NCI-H2029 treated with DMSO at 0.1 percent for 48 hours (cell line): ENCODE measurements at places on chromosomes 6 and 20.

DNA sequence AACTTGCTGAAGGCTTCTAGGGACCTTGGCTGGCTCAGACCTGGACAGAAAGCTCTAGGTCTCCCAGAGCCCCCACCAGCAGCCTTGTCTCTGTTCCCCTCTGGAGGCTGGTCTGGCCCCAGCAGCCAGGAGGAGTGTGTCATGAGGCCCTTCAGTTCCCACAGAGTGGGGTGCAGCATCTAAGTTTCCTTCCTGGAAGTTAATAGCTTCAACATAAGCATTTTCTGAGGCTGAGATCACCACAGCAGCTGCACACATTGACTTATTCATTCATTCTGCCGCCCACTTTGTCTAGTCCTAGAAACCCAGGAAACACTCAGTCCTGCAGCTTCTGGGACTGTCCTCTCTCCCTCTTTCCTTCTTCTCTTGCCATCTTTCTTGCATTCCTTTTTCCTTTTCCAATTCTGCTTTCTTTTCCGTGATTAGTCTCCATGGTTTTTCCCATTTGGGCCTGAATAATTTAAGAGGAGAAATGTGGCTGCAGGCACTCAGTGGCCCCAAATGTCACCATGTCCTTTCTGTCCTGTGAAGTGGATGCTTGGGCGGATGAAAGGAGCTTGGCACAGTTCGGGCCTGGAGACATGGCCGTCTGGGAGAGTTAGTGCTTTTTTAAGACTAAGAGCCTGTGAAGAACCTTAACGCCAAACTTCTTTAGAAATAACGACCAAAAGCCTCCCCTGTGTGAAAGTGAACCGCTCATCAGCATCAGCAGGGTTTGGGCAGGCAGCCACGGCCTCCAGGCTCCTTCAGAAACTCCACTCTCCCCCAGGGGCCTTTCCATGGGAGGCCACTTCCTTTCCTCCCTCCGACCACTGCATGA, 31.0 kb upstream of the PCMTD2 start:
- DNase-seq: no peak

- no peak for DNase-seq
Measured at GRCh38 chr6:112049026-112049799, 4.7 kb upstream of the CCN6 start.

DNA sequence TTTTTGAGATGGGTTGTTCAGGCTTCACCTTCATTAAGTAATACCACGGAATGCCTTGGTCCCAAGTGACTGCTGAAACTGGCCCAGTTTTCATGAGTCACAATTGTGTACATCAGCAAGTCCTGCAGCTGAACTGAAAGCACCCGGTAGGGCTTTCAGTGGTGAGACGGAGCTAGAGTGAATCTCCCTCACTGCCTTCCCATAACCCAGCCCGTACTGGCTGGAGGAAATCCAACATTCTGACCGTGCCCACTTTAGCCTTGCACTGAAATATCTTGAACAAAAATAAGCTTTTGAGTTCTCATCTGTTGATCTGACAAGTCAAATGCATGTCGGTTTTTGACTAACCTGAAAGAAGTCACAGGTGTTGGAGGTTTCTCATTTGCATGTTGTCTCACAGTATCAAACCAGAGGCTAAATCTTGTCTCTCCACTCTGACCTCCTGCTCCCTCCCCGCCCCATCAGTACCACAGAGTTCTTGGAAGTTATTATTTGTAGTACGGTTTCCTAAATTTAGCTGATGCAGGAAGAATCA, 35.9 kb downstream of the DUSP22 start:
- no peak for DNase-seq

DNA sequence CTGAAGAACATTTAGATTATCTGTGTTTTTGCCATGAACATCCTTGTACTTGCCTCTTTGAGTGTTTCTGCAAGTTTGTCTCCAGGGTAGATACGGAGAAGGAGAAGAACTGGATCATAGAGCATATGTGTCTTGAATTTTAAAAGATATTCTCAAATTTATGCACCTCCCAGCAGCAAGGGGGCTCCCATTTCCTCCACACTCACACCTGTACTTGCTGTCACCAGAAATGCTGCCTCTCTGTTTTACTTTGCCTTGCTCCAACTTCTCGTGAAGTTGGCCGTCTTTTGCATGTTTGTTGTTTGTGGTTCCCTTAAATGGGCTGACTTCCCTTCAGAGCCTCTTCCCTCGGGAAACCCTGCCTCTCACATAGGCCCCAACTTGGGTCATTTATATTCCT, 171.0 kb downstream of the TFAP2C start:
- no peak for DNase-seq

DNA sequence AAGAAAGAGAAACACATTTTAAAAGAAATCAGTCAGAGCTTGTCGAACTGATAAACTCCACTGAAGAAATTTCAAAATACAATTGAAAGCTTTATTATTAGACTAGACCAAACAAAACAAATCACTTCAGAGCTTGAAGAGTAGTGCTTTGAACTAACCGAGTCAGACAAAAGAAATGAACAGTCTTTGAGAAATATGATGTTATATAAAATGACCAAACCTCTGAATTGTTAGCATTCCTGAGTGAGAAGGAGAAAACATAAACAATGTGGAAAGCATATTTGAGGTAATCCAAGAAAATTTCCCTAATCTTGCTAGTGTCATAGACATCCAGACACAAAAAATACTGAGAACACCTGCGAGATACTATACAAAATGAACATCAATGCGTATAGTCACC, 13.2 kb upstream of the CST4 start:
- DNase-seq: no peak

DNA sequence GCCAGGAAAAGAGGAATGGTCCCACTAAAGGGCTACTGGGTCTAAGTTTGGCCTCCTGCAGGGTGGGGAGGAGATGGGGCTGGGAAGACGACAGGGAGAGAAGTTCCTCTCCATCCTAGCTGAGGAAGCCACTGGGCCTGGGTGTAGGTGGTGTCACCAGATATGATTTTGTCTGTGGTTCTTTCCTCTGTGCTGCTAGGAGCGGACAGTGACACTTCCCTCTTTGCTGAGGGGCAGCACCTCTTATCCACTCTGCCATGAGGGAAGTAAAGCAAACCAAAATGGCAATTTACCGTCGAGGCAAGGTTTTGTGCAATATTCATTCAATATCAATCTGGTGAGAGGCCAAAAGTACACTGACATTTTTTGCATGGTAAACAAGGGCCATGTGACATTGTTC, 33.0 kb upstream of the NR2E1 start:
- DNase-seq: no peak

DNA sequence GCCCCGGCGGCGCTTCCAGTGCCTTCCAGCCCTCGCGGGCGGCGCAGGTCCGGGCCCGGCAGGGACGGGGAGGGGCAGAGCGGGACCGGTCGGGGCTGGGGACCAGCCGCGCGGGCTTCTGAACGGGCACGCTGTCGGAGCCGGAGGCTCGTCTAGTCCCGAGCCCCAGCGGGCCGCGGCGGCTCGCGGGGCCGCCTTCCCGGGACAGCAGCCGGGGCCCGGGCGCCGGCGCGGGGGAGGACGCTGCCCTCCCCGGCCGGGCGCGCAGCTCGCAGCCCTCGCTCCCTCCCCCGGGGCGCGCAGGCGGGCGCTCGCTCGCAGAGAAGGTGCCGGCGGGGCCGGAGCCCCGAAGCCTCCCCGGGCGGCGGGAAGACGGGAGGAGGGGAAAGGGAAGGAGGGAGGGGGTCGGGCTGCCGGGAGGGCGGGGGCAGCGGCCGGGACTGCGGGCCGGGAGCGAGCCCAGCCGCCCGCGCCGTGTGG, 696 bp upstream of the SIRPA start:
- DNase-seq: peak; percentile 1

DNA sequence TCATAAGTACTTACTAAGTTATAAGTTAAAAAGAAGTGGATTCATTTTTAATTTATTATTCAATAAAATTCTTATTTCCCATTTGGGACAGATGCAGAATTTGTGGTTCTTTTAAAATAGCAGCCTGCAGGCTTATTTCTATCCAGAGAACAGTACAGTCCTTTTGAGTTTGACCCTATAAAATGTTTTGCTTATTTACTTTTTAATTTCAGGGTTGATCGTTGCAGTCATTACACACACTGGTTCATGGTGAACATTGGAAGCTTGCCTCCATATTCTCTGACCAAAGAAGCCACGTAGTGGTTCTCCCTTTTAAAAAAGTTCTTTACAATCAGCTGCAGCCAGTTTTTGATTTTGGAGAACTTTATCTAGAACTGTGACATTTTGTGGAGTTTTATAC, 122.9 kb upstream of the PDE7B start:
- DNase-seq: no peak

DNA sequence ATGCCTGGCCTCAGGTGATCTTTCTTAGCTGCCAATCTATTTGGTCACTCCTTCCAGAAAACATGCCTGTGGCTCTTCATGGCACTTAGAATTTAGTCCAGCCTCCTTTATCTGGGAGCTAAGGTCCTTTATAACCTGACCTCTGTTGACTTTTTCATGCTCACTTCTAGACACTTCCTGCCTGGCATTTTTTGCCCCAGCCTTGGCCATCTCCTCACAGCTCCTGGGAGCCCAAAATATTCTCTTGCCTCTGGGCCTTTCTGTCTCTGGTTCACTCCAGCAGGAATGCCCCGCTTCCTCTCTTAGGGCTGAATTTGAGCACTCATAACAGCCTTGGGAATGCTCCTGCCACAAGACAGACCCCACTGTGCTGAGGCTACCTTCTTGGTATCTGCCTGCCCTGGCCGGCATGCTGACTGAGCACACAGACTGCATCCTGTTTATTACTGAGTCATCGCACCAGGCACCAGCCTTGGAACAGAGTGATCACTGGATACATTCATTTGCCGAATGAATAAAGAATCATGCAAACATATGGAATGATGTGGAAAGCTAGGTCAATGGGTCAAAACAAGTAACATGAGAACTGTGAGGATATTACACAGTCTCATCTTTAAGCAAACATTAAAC, 5.8 kb upstream of the EEF1E1 start:
- no peak for DNase-seq

DNA sequence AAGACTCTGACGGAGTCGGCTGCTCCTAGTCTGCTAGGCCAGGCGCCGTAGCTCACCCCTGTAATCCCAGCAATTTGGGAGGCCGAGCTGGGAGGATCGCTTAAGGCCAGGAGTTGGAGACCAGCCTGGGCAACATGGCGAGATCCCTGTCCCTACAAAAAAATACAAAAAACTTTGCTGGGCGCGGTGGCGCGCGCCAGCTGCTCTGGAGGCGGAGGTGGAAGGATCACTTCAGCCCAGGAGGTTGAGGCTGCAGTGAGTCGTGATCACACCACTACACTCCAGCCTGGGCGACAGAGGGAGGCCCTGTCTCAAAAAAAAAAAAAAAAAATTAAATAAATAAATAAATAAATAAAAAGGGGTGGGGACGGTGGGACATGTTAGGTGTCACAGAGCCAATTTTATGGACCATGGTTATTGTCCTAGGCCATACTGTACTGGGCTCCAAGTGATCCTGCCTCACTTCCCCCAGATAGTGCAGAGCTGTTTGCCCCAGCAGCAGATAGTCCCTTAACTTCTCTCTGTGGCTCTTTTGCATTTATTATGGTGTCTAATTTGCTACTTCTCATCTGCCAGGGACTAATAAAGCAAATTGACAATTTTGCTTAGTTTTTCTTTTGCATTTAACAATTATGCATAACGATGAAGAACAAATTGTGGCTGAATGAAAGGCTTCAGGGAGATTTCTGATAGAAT, 5.2 kb downstream of the PI16 start:
- no peak for DNase-seq

GRCh38 chr6:158284007-158284875, 28.0 kb upstream of the TULP4 start:
- peak; percentile 33 for DNase-seq

DNA sequence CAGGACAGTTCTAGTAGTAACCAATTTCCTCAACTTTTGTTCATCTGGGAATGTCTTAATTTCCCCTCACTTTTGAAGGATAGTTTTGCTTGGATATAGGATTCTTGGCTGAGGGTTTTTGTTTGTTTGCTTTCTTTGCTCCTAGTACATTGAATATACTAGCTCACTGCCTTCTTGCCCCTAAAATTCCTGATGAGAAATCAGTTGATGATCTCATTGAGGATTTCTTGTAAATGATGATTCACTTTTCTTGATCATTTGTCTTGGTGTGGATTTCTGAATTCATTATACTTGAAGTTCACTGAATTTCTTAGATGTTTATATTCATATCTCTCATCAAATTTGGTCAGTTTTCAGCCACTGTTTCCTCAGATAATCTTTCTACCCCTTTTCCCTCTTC, 49.1 kb upstream of the PRDM1 start:
- DNase-seq: no peak

GRCh38 chr20:46031014-46031569, 2.1 kb downstream of the SLC12A5 start:
- DNase-seq: no peak

DNA sequence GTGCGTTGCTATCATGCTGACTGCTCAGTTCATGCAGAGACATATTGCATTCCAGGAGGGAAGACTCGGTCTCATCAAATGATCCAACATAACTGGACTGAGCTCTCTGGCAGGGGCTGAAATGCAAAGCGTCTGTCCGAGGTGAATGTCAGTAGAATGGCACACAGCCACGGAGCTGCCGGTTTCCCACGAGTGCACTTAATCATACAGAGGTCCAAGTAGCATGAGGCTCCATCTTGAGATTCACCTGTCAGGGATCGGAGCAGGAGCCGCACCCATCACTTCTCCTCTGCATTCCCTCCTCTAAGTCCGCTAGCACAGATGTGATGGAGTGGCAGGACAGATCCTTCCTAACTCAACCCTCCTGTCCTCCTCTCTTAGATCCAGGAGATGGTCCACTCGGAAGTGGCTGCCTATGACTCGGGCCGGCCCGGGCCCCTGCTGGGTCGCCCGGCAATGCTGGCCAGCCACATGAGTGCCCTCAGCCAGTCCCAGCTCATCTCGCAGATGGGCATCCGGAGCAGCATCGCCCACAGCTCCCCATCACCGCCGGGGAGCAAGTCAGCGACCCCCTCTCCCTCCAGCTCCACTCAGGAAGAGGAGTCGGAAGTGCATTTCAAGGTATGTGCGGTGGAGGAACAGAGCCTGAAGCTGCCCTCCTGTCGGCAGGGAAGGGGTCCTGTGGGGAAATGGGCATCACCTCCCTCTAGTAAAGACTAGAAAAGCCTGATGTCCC, 135.9 kb downstream of the JPH2 start:
- DNase-seq: no peak
